ENCODE measurements at places on chromosomes 6 and 20. TPM values are rescaled to one million over a fixed set of nuclear protein-coding genes. Genes with fewer than 3 reads are reported as not detected.

GRCh38 chr6:14502551-14502950, 385.0 kb downstream of the CD83 start:
- no peak overlapping the region for H3K4me3 ChIP-seq
- no peaks in the 10 kb centered on the region for H3K27me3 ChIP-seq
- no peaks in the 10 kb centered on the region for H3K36me3 ChIP-seq
- peak; percentile 26 for DNase-seq

TP53TG5 gene
- total RNA-seq = 1.1 TPM

ZNF311 gene
- total RNA-seq = 0.40 TPM

LTB gene
- total RNA-seq = not detected

DNA sequence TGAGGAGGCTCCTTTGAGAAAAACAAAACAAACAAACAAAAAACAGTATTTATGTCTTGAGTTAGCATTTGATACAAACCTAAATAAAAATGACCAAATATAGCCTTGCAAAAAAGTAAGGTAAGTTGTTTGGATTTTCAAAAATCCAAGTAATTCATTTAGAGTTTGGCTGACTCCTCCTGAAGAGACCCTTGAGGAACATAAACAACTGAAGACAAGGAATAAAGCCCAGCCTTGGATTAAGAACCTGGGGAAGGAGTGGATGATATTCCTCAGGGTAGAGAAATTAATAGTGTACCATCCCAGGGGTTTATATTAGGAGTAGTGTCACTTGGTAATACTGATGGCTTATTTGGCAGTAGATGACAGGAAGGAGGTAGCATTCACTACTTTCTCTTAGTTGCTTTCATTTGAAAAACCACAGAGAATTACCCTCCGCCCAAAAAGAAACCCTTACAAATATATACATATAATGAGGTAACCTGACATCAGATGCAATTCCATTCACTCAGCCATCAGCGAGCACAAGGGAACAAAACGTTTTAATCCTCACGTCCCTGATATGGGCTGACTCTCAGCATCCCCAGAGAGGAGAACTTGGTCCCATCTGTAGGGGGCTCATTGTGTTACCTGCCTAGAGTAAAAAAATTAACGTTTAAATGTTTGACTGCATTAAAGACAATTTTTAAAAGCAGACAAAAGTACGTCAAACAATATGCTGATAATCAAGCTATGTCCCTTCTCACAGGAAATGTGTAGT, 57.0 kb downstream of the SOBP start:
- H3K27ac ChIP-seq = no peak overlapping the region
- DNase-seq = no peak
- no peaks in the 10 kb centered on the region for H3K27me3 ChIP-seq
- no peaks in the 10 kb centered on the region for H3K36me3 ChIP-seq
- peaks cover 12% of the 10 kb centered on the region for H3K4me1 ChIP-seq

- H3K4me1 ChIP-seq = no peaks in the 10 kb centered on the region
- H3K27ac ChIP-seq = no peak overlapping the region
- DNase-seq = no peak
- H3K27me3 ChIP-seq = no peaks in the 10 kb centered on the region
Measured at GRCh38 chr6:113540466-113540865, 316.7 kb upstream of the MARCKS start.

DNA sequence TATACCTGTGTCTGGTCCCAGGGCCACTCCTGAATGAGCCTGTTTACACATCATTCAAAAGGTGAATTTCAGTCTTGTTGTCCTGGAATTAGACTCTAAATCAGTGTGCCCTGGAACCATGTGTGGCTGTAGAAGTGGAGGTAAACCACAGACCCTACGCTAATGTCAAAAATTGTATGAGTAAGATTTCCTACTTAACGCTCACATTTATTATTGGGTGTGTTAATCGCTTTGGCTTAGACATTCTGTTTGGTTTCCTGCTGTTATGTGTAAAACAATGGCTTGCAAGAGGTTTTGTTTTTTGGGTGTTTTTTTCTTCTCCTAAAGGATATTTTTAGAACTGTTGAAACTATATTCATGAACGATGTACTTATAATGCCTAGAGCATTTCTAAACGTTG, 19.3 kb downstream of the PLCB1 start:
- H3K27ac ChIP-seq = peak overlapping the region; percentile 67
- no peaks in the 10 kb centered on the region for H3K36me3 ChIP-seq
- no peak for DNase-seq
- H3K4me1 ChIP-seq = peaks cover 97% of the 10 kb centered on the region
